ENCODE measurements at places on chromosomes 7 and 10. TPM values are rescaled to one million over a fixed set of nuclear protein-coding genes. Genes with fewer than 3 reads are reported as not detected.

DNA sequence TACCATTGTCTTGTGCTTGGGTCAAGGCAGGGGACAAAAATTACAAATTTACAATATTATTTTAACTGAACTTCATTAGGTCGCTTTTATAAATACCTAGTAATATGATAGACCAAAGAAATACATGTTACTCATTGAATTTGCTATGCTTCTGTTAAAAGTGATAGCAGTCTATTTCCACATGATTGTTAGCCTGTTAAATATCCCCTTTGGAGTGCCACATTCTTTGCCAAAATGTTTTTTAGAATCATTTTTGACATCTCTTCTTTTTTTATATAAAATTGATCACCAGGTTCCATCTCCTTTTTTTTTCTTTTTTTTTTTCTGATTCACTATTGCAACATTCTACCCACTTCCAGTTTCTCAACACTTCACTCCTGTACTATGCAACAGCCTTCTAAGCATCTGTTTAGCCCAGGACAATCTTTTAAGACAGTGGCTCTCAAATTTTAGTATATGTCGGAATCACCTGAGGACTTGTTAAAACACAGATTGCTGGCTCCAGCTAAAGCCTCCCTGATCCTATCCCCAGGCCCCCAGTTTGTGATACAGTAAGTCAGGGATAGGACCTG, 16.4 kb upstream of the NDUFA5 start:
- DNase-seq: no peak

GRCh38 chr10:76395251-76395650, 963.8 kb downstream of the LRMDA start:
- no peak for DNase-seq

DNA sequence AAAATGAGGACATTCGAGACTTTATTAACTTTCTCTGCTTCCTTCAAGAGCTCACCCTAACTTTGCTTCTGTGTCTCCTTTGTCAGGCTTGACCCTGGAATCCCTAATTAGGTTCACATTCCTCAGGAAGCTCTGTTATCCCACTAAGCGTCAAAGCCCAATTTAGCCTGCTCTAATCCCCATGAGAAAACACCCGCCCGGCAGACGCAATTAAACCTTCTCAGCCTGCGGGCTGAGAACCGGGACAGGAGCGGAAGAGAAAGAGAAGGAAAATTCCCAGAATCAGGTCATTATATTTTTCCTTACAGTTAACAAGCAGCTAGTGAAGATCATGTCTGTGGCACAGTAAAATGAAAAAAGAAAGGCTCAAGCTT, 93.0 kb downstream of the TNS3 start:
- DNase-seq: no peak

DNA sequence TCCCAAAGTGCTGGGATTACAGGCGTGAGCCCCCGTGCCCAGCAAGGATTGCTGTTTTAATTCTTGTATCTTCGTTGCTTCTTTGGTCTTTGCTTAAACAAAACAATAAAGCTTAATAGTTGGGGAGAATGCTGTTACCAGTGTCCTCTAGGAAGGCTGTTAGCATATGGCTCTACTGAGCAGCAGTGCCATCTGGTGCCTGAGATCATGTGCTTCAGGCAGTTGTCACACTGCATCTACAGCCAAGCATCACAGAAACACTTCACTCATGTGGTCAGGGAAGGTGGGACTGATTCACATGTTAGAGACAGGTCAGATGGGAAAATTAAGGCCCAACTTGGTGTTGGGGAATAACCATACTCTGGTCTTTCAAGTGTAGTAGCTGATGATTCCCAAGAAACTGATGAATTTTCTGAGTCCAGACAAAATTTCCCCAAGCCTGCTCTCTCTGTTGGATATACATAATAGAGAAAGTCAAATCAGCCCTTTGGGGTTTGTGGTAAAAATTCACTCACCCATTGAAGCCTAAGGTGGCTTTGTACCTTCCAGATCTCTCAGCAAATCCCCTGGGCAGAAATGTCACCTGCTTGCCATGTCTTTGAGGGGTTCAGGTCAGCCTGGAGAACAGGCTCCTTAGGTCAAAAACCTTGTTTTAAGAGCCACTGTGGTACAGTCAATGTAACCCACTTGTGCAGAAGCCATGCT, 28.4 kb downstream of the UBE2D4 start:
- no peak for DNase-seq

DNA sequence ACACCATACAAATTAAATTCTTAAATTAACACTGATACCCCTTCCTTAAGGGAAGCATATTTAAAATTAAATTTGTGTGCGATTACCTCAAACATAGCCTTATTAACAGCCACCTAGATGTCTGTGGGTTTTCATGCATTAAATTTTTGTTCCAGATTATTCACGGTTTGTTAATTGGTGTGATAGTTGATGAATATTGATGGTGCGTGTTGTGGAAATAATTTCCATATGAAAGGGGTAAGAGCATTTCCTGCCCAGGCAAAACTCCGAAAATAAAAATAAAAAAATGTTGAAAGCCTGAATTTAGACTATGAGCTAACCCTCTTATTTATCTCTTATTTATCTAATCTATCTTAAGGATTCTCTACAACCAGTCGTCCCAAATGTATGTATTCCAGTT, 679.3 kb upstream of the CELF2 start:
- DNase-seq: no peak

DNA sequence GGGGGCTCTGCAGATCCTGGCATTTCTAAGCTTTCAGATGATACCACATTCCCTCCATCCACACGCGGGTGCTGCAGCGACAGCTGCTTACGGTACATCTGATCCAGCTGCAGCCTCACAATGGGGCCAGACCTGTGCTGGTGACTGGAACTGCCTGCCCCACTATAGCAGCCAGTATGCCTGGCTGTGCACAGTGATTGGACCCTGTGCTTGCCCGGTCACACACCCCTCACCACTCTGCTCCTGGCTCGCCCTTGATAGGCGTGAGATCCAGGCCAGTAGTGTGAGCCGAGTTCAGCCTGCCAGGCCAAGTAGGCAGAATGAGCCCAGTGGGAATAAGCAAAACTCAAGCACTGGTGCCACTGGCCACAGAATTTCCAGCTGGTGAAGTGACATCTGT, 164.8 kb downstream of the NRBF2 start:
- DNase-seq: no peak

GRCh38 chr10:34707656-34708055, 107.4 kb downstream of the PARD3 start:
- no peak for DNase-seq

GRCh38 chr7:95690367-95690947, 81.9 kb upstream of the DYNC1I1 start:
- peak; percentile 32 for DNase-seq

DNA sequence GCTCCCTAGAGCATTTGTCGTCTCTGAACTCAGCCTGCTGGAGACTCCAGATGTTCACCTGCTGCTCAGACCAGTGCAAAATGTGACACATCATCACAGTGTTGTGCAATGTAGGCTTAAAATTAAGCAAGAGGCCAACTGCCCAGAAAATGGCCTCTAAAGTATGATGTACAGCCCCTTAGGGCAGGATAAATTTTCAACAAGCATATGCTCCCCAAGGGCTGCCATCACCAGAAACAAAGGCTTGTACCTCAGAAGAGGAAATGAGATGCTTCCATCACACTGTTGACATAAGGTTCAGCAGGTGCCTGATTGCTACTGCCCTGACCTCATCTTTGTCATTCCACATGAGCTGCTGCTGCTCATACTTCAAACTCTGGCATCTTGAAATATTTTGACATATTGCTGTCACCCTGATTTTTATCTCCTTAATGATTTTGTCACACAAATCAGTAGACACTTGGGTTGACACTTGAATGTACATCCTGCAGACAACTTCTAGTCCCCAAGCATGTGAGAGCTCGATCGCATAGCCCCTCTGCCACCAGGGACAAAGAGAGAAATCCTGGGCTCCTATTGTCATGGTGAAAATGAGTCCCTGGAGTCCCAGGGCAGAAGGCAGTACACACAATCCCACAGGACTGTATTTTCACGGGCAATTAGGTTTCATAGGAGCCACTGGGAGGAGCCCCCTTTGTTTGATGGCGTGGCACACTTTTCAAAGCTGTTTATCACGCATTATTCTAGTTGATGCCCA, 219.7 kb upstream of the STK17A start:
- DNase-seq: no peak

GRCh38 chr10:93813507-93814465, 56.0 kb downstream of the LGI1 start:
- DNase-seq: no peak

NCAPG2 gene
- 24.3 TPM for total RNA-seq

NXPH1 gene
- 2.0 TPM for total RNA-seq

SNX10 gene
- total RNA-seq: 7.1 TPM

FAM25C gene
- total RNA-seq: not detected

IMPDH1 gene
- total RNA-seq: 24.7 TPM
